Body of pancreas (tissue), 4 donors: ENCODE measurements at places on chromosomes 4 and X. TPM values are rescaled to one million over a fixed set of nuclear protein-coding genes. Genes with fewer than 3 reads are reported as not detected.

- no peaks in the 10 kb centered on the region for H3K27me3 ChIP-seq
- H3K27ac ChIP-seq: no peak overlapping the region
- DNase-seq: peak; percentile 41
- no peaks in the 10 kb centered on the region for H3K4me1 ChIP-seq
Observed at GRCh38 chr4:16001484-16001858, 38.5 kb upstream of the FGFBP2 start.

DNA sequence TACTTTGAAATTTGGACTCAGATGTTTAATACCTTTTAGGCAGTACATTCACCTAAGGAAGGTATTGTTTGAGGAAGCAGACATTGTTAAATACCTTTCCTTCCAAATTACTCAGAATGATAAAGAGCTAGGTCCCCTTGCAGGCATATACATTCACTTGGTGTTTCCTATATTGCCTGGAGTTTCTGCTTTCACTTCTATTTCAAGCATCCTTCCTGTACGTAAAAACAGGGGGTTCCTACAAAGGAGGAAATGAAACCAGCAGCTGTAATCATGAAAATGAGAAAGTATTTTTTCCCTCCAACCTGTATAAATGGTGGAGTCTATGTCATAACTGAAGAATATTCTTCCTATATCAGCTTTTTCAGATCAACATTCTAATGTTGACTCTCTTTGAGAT, 90.4 kb upstream of the RASGEF1B start:
- H3K27me3 ChIP-seq: no peaks in the 10 kb centered on the region
- H3K27ac ChIP-seq: no peak overlapping the region
- no peak for DNase-seq
- H3K4me1 ChIP-seq: peaks cover 12% of the 10 kb centered on the region

DNA sequence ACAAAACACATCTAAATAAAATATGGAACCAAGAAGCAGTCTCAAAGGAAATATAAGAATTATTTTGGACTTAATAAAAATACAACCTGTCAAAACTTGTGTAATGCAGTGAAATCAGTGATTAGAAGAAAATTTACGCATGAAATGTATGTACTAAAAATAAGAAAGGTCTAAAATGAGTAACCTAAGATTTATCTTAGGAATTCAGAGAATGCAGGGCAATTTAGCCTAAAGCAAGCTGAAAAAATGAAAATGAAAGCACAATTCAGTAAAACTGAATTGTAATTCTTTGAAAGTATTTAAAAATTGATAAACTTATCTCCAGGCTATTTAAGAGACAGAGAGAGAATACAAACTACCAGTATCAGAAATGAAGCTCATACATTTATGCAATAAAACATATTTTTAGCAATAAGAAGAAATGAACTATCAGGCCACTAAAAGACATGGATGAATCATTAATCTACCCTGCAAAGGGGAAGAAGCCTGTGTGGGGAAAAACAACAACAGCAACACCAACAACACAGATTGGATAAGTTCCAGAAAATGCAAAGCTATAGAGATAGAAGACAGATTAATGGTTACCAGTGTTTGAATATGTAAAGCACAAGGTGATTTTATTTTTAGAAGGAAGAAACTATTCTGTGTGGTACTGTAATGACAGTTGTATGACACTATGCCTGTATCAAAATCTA, 442.0 kb upstream of the ADGRL3 start:
- no peak overlapping the region for H3K27ac ChIP-seq
- H3K4me3 ChIP-seq: no peak overlapping the region
- no peaks in the 10 kb centered on the region for H3K4me1 ChIP-seq
- no peaks in the 10 kb centered on the region for H3K36me3 ChIP-seq

- peaks cover 7% of the 10 kb centered on the region for H3K27me3 ChIP-seq
- H3K27ac ChIP-seq: no peak overlapping the region
- peak; percentile 73 for DNase-seq
- H3K4me3 ChIP-seq: no peak overlapping the region
- peaks cover 21% of the 10 kb centered on the region for H3K4me1 ChIP-seq
Observed at GRCh38 chrX:120308959-120309872, 2.0 kb downstream of the TMEM255A start.

DNA sequence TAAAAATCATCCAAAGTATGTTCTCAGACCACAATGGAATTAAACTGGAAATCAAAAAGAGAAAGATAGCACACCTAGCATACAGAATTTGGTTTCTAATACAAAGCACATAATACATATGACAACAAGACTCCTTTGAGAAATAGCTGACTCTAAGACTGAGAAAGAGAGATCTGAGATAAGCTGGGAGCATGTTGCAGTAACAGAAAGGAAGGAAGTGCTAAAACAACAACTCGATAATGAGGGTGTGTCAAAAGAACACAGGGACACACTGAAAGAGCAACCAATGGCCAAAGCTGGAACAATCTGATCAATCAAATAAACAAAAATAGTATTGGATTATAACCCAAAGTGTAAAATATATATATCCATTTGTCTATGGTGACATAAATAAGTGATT, 586.6 kb downstream of the C4orf33 start:
- no peak for DNase-seq
- no peaks in the 10 kb centered on the region for H3K4me1 ChIP-seq
- no peak overlapping the region for H3K4me3 ChIP-seq
- no peak overlapping the region for H3K27ac ChIP-seq
- no peaks in the 10 kb centered on the region for H3K36me3 ChIP-seq

DNA sequence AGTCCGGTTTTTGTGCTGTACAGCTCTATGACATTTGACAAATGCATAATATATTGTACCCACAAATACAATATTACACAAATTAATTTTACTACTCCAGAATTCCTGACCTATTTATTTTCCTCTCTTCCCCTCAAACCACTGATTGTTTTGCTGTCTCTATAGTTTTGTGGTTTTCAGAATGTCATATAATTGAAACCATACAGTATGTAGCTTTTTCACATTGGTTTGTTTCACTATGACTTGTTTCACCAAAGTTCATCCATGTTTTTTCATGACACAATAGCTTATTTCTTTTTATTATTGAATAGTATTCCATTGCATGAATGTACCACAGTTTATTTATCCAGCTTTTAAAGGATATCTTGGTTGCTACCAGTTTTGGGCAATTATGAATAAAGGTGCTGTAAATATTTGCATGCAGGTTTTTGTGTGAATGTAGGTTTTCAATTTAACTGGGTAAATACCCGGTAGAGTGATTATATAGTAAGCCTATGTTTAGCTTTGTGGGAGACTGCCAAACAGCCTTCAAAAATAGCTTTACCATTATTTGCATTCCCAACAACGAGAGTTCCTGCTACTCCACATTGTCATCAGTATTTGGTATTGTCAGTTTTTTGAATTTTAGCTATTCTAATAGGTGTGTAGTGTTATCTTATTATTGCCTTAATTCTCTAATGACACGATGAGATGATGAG, 25.9 kb downstream of the RNF175 start:
- no peak for DNase-seq
- H3K4me3 ChIP-seq: no peak overlapping the region
- no peaks in the 10 kb centered on the region for H3K36me3 ChIP-seq

DNA sequence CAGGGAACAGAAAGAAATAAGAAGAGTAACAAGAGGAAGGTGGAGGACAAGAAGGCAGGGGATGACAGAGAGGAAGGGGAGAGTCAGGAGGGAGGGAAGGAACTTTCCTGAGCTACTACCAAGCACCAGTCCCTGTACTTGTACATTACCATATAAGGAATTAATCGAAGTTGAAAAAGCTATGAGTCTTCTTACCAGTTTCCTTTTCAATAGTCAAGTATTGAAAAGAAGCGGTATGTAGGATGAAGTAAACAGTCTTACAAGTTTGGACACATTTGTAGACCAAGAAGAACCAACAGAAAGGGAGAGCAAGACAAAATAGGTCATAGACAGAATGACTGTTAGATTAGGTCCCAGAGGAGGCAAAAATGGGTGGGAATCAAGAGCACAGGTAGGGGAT, 629.7 kb upstream of the DIPK2B start:
- H3K4me1 ChIP-seq: no peaks in the 10 kb centered on the region
- DNase-seq: no peak
- no peaks in the 10 kb centered on the region for H3K36me3 ChIP-seq
- H3K4me3 ChIP-seq: no peak overlapping the region
- no peaks in the 10 kb centered on the region for H3K27me3 ChIP-seq

DNA sequence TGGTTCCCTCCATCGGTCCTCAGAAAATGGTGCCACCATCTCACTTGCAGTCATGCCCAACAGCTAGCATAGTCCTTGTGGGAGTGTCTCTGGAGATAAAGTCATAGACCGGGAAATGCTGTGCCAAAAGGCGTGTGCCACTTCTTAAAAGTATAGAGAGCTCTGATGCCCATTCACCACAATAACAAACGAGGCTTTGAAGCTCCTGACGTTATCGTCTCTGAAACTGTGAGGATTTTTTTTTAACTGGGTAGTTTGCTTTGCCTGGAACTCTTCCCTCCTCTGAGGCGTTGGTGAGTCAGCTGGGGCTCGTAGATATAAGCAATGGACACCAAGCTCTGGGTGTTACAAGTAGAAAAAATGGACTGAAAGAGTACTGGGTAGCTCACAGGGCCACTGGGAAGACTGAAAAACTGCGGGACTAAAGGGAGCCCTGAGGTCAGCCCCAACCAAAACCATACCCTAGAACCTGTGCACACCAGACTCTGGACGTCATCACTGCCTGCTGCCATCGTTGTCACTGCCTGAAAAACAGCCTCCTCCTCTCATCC, 89.4 kb upstream of the TRIM2 start:
- no peak overlapping the region for H3K4me3 ChIP-seq
- no peaks in the 10 kb centered on the region for H3K27me3 ChIP-seq
- peaks cover 11% of the 10 kb centered on the region for H3K4me1 ChIP-seq
- no peak overlapping the region for H3K27ac ChIP-seq
- no peak for DNase-seq

DNA sequence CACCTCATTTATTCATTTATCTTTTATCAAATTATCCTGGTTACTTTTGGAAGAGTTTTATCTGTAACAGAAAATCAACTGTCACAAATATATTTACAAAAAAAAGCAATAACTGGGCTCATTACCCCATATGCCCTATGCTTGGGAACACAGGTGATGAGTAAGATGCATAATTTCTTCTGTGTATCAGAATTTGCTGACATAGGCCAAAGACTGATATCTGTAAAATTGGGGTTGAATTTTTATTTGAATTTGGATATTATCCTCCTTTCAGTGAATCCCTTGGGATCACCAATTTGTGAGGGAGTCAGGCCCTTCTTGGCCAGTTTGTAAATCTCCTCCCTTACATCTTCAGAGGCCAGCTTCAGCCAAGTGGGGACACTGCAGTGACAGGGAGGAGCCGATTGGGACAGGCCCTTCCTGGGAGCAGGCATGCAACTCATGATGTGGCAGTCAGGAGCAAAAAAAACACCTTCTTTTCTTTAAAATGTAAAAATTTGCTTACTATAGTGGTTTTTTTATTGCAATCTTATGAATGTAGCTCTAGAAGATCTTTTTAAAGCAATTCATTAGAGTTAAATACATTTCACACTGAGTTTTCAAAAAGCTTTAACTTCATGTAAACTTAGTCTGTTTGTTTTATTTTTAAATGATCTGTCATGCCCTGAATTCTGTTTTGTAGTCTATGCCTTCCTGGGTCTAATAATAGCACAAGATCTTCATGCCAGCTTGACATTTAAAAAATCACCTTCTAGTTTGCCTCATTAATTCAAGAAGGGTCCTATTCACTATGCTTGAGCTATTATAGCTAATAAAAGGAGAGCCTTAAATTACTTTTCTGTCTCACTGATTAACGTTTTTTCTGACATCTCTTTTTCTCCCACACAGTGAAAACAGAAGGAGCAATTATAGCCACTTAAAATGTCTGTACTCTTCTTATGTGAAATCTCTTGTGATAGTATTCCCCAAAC, 136.6 kb upstream of the SPRY1 start:
- H3K4me3 ChIP-seq: no peak overlapping the region
- H3K36me3 ChIP-seq: peaks cover 2% of the 10 kb centered on the region
- H3K27ac ChIP-seq: no peak overlapping the region
- no peak for DNase-seq
- no peaks in the 10 kb centered on the region for H3K27me3 ChIP-seq

GRCh38 chr4:143410015-143410414, 73.3 kb downstream of the GAB1 start:
- no peaks in the 10 kb centered on the region for H3K36me3 ChIP-seq
- H3K4me1 ChIP-seq: peaks cover 14% of the 10 kb centered on the region
- no peak overlapping the region for H3K27ac ChIP-seq
- no peaks in the 10 kb centered on the region for H3K27me3 ChIP-seq
- H3K4me3 ChIP-seq: no peak overlapping the region

DNA sequence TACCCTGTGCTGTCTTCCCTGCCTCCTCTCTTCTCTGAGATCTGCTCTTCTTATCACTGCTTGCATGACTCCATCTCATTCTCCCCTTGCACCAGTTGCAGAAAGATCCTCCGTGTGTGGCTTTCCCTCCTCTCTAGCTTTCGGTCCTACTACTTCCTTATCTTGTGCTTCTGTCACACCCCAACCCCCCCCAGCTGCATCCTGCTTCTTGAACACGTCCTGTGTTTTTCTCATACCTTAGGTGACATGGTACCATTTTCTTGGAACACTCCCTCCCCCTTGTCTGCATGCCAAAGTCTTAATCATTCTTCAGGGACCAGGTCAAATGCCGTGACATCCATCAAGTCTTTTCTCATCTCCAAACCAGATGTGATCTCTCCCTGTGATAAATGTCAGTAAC, 46.4 kb downstream of the FHL1 start:
- H3K27me3 ChIP-seq: no peaks in the 10 kb centered on the region
- H3K27ac ChIP-seq: no peak overlapping the region
- DNase-seq: no peak
- no peaks in the 10 kb centered on the region for H3K4me1 ChIP-seq
- H3K4me3 ChIP-seq: no peak overlapping the region
- no peaks in the 10 kb centered on the region for H3K36me3 ChIP-seq

DNA sequence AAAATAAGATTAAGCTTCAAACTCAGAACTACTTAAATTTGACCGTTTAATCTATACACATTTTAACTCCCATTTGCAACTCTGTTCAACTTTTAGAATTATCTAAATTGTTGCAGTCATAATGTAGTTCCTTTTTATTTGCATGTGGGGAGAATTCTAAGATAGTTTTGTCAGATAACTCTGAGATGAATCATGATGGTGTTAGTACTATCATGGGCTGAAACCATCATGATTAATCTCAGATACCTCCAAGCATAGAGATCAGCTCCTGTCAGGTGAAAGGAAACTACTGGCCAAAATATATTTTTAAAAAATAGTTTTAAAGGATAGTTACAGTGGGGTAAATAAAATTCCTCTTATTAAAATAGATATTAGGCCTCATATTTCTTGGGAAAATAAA, 39.0 kb downstream of the FBXO8 start:
- H3K4me3 ChIP-seq: no peak overlapping the region
- H3K4me1 ChIP-seq: peaks cover 25% of the 10 kb centered on the region
- no peaks in the 10 kb centered on the region for H3K36me3 ChIP-seq
- H3K27ac ChIP-seq: no peak overlapping the region
- DNase-seq: no peak

The NHS gene
- total RNA-seq: under 0.01 TPM

The TMEM47 gene
- total RNA-seq: 12.7 TPM

The CYSLTR1 gene
- total RNA-seq: 0.78 TPM

The ALB gene
- total RNA-seq: 538 TPM

The ZNF157 gene
- 0.26 TPM for total RNA-seq

The DAPP1 gene
- total RNA-seq: 1.3 TPM

The UGT2A3 gene
- 35.9 TPM for total RNA-seq

The ZDHHC9 gene
- 12.9 TPM for total RNA-seq

The BST1 gene
- total RNA-seq: 1.6 TPM

The ANKRD50 gene
- 6.7 TPM for total RNA-seq

The GPC3 gene
- 22.7 TPM for total RNA-seq
